ENCODE measurements at places on chromosomes 4 and X.

- no peak for DNase-seq
Observed at GRCh38 chr4:165440415-165441158, 61.8 kb downstream of the CPE start.

- DNase-seq = no peak
Observed at GRCh38 chr4:122873821-122874593, 47.4 kb downstream of the FGF2 start.

DNA sequence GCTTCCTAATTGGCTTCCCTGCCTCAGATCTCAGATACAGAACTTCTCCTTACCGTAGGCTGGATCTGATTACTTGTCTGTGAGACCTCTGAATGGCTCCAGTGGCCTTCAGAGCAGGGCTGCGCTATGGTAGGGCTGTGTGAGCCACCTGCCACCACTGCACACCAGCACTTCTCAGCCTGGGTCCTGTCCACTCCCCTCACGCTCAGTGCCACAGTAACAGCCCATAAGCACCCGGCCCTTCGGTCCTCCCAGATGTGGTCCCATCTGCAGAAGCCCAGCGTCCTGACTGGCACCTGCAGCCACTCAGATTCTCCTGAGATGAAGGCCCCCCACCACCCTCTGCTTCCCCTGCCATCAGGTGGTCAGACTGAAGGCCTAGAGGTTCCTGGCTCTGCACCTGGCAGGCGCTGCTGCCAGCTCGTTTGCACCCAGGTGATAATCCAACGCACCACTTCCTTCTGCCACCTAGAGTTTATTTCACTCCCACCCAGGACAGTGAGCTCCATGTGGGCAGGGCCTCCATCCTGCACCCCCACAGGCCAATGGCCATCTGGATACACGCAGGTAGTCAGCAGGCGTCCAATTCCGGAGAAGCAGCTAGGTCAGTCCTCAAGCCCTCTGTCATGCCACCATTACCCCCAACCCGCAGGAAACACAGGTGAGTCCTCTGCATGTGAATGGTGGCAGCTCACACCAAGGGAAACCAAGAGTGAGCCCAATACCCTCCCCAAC lies 5.4 kb downstream of the WDR1 start:
- no peak for DNase-seq

DNA sequence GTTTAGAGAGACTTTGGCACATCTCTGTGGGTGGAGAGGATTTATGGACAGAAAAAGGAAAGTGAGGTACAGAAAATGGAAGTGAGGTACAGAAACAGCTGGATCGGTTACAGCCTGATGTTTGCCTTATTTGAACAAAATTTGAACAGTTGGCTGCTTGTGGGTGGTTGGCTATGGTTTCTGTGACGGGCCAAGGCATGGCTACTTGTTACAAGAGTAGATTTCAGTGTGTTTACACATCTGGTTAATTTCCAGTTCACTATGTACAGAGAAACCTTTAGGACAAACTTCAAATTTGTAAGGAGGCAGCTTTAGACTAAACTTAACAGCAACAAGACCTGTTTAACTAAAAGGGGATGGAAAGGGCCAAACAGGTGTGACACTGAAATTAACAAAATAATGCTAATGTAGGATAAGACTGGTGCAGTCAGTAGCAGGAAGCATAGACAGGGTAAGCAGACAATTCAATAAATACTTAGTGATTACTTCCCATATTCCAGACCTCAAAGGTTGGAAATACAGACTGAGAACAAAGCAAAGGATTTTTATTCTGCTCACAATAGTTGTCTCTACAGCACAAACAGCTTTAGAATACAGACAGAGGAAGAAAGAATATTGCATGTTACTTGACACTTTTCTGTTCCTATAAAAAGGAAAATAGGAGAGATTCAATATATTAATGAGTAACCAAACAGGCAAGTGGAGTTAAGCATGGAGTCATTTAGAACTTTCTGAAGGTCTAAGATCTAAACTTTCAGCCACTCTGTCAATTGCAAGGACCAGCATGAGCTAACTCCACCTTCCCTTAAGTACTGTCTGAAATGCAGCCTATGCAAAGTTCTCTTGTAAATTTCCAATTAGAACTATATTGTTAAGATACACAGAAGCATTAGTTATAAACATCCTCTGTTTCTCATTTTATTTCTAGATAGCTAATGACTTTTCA lies 294.4 kb upstream of the FAT4 start:
- DNase-seq = no peak

GRCh38 chr4:188408244-188409030 lies 269.2 kb downstream of the TRIML1 start:
- DNase-seq = no peak

- no peak for DNase-seq
Observed at GRCh38 chr4:145988628-145989027, 50.0 kb upstream of the ZNF827 start.

DNA sequence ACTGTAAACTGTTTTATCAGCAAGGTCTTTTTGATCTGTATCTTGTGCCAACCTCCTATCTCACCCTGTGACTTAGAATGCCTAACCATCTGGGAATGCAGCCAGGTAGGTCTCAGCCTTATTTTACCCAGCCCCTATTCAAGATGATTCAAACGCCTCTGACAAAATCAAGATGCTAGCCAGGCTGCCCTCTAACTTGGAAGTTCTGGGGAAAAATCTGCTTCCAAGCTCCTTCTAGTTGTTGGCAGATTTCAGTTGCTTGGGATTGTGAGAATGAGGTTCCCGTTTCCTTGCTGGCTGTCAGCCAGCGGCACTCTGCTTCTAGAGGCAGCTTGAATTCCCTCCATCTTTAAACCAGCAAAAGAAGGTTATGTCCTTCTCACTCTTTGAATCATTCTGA lies 34.7 kb downstream of the LUZP4 start:
- DNase-seq = no peak

- DNase-seq = no peak
Observed at GRCh38 chr4:86481440-86481839, 112.7 kb upstream of the PTPN13 start.

- no peak for DNase-seq
Observed at GRCh38 chrX:81120258-81120935, 81.3 kb downstream of the HMGN5 start.

- no peak for DNase-seq
Observed at GRCh38 chr4:46993075-46994006, at the start of gene GABRA4. Gene GABRA4, minus strand, starts transcription at chr4:46993581. Its CDS starts 157 bp downstream, at chr4:46993424.

DNA sequence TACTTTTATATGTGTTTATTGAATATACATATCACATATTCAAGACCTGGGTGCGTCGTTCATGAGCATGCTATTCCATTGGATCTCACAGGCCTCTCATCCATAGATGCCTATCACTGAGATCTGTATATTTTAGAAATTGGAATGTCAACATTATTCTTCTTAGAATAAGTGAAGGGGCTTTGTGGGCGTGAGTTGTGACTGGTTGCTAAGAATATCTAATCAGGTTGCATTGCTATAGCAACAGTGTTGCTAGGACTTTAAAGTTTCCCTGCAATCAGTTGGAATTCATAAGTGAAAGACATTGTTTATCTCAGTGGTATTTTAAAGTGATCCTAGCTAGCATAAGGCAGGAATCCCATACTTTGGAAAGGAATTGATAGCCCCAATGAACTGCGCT lies 36.7 kb upstream of the ANK2 start:
- DNase-seq = no peak

DNA sequence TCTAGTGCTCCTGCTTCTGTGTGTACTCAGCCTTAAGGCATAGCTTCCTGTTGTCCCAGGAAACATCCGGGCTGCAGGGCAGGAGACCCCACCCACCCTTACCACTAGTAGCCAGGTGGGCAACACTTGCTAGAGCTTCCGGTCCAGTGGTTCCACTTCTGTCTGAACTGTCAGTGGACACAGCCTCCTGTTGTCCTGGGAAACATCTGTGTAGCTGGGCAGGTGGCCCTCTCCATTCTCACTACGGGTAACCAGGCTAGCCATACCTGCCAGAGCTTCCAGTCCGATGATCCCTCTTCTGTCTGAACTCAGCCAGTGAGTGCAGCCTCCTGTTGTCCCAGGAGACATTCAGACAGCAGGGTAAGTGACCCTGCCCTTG lies 372.2 kb downstream of the INPP4B start:
- DNase-seq = no peak

- DNase-seq = no peak
Observed at GRCh38 chrX:63299596-63299995, 51.5 kb downstream of the SPIN4 start.

DNA sequence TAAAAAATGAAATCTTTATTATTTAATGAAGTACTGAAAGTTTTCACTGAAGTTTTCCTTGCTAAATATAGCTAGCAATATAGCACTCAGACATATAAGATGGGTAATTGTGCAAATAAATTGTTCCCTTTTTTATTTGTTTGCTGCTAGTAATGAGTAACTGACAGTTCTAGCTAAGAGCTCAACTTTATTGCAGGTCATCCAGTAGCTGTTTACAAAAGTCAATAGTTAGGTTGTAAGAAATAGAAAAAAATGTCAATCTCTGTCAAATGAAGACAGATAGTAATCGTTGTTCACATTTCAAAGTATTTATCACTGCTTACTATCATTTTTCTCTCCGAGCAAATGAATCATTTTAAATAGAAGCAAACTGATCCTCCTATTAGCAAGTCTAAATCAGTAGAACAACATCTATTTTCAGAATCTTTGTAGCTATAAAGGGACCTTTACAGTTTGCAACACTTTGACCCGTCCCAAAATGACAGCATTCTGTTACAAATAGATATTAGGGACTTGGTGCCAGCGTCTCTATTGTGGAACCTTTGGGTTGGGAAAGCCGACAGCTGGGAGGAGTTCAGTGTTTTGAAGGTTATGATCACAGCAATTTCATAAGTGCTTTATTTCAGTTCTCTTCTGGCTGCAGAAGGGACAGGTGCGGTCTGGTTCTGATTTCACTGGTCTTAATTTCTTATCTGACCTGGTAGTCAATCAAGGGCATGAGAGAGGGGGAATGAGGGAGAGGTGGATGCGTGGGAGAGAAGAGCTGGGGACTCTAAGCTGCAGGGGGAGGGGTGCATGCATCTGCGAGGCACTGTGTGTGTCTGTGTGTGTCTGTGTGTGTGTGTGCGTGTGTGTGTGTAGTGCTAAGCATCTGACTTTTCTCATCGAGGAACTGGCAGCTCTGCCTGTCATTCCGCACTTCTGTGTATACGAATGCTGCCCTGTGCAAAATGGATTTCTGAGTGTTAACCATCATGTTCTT lies 227.9 kb upstream of the PITX2 start:
- DNase-seq = no peak

- no peak for DNase-seq
Observed at GRCh38 chrX:69137371-69138117, 27.7 kb downstream of the PJA1 start.

DNA sequence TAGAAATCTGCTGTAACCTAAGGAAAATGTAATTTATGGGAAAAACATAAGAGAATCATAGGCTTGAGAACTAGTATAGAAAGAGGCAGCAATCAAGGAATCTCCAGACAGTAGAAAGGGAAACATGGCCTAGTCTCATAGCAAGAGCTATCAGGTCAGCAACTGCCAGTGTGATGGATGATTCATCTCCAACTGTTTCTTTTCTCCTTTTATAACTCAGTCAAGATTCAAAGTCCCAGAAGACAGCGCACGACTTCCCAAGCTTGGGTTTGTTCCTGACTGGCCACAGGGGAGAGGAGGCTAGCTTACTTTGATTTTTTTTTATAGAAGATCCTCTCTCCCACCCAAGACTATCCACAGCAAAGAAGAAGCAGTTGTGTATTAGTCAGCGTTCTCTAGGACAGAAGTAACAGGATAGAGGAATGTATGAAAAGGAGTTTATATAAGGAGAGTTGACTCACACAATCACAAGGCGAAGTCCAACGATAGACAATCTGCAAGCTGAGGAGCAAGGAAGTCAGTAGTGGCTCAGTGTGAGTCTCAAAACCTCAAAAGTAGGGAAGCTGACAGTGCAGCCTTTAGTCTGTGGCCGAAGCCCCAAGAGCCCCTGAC lies 181.5 kb downstream of the GC start:
- no peak for DNase-seq

DNA sequence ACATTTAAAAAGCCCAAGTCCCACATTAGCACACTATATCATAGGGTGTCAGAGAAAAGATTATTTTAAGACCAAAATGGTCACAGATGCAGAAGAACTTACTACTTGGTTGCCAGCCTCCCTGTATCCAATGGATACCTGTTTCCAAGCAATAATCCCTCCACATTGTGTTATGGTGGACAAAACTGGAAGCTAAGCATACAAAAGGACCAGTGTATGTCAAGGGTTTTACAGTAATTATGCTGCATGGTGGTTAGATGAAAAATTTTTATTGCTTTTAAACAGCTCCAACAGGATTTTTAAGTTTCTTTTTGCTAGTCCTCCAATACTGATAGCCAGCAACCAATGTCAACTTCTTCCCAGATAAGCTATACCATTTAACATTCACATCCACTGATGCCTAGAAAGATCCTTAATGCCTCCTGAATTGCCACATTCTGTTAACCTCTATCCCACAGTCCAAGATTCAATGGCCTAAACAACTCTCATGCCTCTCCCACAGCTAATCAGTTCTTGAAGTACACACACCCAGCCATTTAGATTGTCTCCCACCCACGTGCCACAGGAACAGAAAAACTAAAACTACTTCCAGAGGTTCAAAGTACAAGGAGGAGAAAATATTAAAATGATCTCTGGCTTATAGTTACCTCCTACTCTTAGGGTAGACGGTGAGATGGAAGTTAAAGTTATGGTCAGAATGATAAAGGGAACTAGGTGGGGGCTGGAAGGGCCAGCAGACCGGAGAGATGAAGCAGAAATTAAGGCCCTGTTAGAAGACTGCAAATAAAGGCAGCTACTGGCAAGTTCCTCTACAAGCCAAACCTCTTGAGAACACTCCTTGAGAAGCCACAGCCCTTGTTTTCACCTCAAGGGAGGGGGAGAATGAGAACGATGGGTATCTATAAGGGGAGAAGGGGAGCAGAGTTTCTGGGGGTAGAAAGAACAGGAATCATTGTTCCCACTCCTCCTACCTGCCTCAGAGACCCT lies 5.5 kb downstream of the MED14 start:
- no peak for DNase-seq

- DNase-seq = no peak
Observed at GRCh38 chrX:114959729-114960128, 57.7 kb downstream of the IL13RA2 start.

DNA sequence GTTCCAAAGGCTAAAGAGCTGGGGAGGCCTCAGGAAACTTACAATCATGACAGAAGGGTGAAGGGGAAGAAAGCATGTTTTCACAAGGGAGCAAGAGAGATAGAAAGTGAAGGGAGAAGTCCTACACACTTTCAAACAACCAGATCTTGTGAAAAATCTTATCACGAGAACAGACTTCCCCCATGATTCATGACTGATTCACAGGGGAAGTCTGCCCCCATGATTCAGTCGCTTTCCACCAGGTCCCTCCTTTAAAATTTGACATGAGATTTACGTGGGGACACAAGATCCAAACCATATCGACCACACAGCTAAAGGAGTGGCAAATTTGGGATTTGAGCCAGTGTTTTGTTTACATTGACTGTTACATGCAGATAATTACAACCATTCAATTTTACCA lies 971.1 kb upstream of the HS3ST1 start:
- no peak for DNase-seq

- DNase-seq = no peak
Observed at GRCh38 chr4:152106781-152107321, 346.0 kb upstream of the GATB start.

GRCh38 chrX:56833626-56834025 lies 104.6 kb downstream of the NBDY start:
- DNase-seq = no peak

GRCh38 chr4:1830642-1831228 lies 25.2 kb downstream of the LETM1 start:
- DNase-seq = no peak

Data from T-helper 9 cell (primary cell).